Cardiac muscle cell (in vitro differentiated cells and primary cell): ENCODE measurements at places on chromosomes 7 and 10.
A peak's percentile ranks its signal among the peaks of the same experiment; 100 is the strongest.

DNA sequence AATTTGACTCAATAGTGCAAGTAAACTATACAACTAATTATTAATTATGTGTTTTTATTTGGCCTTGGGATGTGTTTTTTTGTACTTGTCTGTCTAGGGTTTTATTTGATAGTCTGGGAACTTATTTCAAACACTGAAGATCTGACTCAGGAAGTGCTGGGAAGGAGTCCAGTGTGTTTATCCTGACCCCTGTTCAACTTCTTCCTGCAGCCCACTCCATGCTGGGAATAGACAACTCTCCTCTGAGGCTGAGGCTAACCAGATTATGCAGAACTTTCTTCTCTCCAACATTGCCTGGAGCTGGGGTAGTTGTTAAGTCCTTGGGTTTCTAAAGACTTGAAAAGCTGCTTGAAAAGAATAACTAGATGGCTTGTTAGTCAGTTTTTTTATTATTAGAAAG is 6.9 kb downstream of the CISD1 start:
- peak; percentile 70 for DNase-seq

DNA sequence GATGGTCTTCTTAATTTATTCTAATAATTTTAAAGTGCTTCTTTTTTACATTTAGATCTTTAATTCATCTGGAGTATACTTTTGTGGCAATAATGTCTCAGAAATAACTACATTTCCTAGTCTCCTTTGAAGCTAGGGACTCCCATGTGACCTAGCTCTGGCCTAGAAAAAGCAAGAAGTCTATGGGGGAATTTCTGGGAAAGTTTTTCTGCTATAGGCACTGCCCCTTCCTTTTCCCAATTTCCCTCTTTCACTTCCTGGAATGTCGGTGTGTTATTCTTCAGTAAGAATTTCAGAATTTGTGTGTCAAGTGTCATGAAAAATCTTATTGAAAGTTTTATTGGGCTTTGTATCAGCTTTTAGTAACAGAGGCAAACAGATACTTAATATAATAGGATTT is 94.6 kb upstream of the LRRC4 start:
- no peak for DNase-seq

DNA sequence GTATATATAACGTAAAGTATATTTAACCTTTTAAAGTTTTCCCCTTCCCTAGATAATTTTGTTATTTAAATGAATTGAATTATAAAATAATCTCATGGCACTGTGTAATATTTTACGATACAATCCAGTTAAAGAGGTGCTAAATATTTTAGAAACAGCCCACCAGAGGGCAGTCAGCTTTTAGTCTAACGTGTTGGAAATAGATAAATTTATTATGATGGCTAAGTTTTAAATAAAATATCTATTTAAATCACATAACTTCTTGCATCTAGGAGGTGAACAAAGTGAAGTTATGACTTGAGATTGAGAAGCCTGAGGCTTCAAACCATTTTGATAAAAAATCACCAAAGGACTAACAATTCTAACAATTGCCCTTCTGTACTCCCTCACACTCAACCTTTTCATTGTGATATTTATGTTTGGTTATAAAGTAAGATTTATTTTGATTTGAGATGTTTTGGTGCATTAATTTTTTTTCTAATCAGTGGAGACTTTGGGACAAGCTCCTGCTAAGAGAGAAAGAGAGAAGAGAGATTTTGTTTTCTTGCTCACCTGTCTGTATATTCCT is 171.5 kb upstream of the SP4 start:
- DNase-seq = peak; percentile 57

DNA sequence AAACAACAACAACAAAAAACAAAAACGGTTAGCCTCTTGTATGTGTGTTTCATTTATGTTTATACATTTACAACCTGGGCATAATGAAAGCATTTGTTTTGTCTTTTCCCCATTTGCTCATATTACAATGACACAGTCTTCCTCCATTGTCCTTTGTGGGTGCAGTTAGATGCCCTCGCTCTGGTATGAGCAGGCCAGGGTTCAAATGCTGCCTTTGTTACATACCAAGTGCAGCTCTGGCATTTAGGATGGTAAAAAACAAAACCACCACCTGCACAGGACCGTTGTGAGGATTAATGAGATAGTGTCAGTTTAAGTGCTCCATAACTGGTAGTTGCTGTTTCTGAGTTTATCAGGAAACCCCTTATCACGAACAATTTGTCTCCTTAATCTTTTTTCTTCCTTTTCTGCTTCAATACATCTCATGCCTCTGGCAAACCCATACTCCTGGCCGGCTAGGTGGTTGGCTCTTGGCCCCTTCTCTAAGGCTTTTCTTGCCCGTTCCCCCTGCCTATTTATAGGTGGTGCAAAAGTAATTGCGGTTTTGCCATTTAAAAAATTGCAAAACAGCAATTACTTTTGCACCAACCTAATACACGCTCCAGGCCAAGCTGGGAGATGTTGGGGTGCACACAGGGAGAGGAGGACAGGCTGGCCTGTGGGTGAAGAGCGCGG is 18.6 kb upstream of the TMEM225B start:
- no peak for DNase-seq

- no peak for DNase-seq
Measured at GRCh38 chr10:88733215-88733614, 26.6 kb upstream of the LIPN start.

GRCh38 chr10:117477211-117477947 is 65.2 kb upstream of the EMX2 start:
- DNase-seq = no peak

GRCh38 chr10:1402816-1403507 is 334.4 kb downstream of the ADARB2 start:
- no peak for DNase-seq

DNA sequence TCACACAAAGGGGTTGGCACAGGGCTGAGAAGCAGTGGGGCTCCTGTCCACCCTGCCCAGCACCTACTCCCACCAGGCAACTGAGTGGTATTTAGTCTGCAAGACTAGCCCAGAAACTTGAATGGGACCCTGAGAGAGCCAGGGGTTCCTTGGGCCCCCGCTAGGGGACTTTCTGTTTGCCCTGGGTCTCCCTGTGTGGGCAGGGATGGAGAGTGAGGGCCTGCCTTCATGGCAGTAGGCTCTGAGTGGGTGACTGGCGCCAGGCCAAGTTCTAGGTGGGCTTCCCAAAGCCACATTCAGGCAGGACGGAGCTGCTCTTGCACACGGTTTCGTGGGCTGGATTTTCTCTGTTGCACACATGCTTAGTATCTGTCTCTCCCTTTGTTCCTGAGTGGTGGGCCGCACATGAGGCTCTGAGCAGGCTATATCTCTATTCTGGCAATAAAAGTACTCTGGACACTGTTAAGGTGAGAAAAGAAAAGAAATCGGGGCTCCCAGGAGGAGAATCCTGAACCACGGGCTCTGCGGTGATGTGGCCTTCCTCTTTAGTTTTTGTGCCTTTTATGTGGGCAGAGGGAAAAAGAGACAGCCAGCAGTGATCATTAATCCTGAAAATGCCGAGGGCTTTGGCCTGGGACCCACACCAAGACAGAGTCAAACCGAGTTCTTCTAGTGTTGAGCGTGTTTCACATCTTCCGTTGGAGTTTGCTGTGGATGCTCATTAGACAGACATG is 26.9 kb downstream of the IL2RA start:
- no peak for DNase-seq

DNA sequence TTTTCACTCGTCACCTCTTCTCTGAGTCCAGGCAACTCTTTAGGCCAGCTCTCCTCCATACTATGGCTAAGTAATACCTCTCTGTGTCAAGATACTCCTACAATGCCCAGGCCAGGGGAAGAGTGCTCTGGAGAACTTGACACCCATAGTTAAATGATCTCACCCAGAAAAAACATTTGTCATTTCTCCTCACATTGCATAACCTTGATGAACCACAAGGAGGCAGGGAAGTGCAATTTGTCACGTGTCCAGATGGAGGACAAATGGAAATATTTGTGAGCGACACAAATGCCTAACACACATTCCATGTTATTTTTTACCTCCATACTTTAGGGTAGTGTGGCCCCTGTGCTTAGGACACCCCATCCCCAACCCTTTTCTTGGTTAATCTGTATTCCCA is 78.3 kb downstream of the HTR7 start:
- DNase-seq = no peak

- DNase-seq = no peak
Measured at GRCh38 chr7:46939089-46939488, 642.8 kb downstream of the TNS3 start.

GRCh38 chr10:10845826-10846503 is 171.7 kb upstream of the CELF2 start:
- DNase-seq = no peak

DNA sequence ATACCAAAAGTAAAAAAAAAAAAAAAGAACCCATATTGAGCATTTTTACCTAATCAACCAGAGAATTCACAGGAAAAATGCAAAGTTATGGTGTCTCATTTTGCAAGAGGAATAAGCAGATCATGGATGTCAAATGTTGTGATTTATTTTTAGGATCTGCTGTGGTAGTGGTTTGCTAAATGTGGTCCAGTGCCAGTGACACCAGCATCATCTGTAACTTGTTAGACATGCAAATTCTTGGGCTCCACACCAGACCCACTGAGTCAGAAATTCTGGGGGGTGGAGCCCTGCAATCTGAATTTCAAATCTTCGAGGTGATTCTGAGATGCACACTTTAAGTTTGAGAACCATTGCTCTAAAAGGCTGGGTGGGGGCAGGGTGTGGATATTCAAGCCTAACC is 30.1 kb upstream of the ZEB1 start:
- no peak for DNase-seq

DNA sequence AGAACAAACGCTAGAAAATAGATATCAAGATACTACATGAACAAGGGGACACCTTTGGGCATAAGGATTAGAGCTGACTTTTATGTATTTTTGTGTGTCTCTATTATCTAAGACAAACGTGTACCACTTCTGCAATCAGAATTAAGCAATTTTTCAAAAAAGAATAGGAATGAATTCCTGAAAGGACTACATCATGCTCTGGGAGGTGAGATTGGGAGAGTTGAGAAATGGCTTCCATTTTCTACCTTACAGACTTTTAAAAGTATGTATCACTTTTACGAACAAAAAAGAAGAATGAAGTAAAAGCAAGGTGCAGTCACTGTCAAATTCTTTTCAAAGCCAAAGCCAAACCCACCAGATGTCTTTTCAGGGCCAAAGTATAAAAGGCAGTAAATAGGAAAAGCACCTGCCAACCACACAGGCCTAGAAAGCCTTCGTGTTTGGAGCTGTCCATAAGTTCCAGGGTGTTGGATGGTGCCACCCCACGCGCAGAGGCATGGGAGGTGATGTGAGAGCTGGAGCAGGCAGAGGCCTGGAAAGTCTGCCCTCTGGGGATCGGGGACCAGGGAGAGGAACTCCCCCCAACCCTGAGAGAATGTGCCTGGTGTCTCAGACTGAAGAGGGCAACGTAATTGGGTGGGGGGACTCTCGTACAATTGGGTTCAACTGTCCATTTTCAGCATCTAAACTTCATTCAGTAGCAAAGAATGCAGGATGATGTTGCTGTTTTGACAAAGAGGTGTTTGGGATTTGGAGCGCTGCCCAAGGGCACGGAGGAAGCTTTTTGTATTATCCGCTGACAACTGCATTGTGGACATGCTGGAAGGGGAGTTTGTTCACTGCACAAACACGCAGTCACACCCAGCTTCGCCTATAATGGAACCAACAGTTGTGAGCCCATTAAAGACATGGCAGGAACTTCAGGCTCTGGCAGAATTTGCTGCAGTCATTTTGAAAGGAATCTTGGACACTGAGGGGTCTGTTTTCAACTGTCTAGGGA is 17.6 kb upstream of the CTBP2 start:
- no peak for DNase-seq

- DNase-seq = peak; percentile 84
Measured at GRCh38 chr7:142535123-142535779, 214.0 kb upstream of the PRSS1 start.

DNA sequence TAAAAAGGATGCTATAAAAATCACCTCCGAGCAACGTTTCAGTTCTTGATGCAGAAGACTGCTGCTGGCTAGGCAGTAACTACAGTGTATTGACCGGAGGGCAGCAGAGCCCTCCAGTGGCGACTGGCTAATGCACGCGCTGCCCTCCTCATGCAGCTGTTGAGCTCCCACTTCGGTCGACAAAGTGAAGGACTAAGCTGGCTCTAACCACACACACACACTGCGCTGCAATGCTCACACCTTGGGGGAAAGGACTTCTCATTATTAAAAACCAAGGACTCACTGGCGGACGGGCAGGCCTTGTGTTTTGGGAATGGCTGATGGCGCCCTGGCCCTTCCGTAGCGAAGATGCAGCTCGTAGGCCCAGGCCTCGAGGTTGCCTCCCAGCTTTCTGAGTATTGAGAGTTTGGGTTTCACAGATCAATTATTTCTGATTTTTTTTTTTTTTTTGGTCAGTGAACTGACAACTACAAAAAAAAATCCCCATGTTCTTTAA is 120.9 kb upstream of the DIP2C start:
- peak; percentile 61 for DNase-seq

DNA sequence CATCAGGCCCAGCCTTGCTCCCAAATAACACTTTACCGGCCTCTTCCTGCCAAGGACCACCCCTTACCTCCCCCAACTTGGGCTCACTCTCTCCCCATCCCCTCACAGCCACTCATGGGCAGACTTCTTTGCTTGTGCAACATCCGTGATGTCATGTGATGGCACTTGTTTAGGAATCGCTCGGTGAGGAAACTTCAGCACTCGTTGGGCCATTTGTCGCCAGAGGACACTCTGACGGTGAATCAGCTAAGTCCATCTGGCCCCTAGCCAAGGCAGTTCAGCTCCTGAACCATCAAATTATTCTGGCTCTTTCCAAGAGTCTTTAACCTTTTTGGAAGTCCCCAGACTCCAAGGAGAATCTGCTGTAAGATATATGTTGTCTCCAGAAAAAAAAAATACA is 19.2 kb downstream of the BTBD16 start:
- DNase-seq = no peak

- DNase-seq = no peak
Measured at GRCh38 chr10:12158111-12158510, 28.6 kb downstream of the SEC61A2 start.

- no peak for DNase-seq
Measured at GRCh38 chr7:106201164-106201563, 83.6 kb downstream of the NAMPT start.

DNA sequence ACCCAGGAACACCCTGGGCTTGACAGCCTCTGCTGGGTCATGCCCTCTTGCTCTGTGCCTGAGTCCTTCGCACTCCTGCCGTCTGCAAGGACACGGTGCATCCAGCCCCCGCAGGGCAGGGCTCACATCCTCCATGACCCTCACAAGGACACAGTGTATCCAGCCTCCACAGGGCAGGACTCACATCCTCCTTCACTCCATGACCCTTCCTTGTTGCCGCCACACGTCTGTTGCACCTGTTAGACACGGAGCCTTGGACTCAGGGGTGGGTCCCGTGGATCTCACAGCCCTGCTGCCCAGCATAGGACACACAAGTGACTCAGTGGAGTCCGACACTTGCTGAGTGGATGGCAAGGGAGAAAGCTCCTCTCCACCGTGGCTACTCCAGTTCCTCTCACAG is 500.8 kb downstream of the DNAJB6 start:
- no peak for DNase-seq

- DNase-seq = no peak
Measured at GRCh38 chr10:3955955-3956617, 171.1 kb upstream of the KLF6 start.

DNA sequence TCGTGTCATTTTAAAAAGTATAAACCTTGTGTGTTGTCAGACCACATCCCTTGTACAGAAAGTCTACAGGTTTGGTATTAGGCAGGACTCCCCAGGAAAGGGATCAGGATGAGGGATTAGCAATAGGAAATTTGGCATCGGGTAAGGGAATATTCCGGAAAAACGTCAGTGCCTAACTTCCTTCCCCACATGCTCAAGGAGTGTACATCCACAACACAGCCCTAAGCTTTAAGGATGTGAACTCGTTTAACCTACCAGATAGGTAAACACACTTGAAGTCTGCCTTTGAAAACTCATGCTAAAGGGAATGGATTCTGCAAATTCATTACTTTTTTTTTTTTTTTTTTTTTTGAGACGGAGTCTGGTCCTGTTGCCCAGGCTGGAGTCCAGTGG is 194.9 kb downstream of the SKIDA1 start:
- peak; percentile 40 for DNase-seq
